ENCODE measurements at places on chromosomes 3 and 15.
A peak's percentile ranks its signal among the peaks of the same experiment; 100 is the strongest.

- DNase-seq: no peak
- no peak overlapping the region for H3K27ac ChIP-seq
- H3K27me3 ChIP-seq: no peaks in the 10 kb centered on the region
Observed at GRCh38 chr3:99114565-99115291, 213.2 kb upstream of the DCBLD2 start.

GRCh38 chr15:60531801-60532200, 52.9 kb upstream of the ICE2 start:
- no peaks in the 10 kb centered on the region for H3K27me3 ChIP-seq
- DNase-seq: no peak
- H3K27ac ChIP-seq: peak overlapping the region; percentile 98
- peaks cover 62% of the 10 kb centered on the region for H3K4me1 ChIP-seq
- peak overlapping the region; percentile 3 for H3K4me3 ChIP-seq

- H3K27me3 ChIP-seq: peaks cover 57% of the 10 kb centered on the region
- H3K4me1 ChIP-seq: peaks cover 25% of the 10 kb centered on the region
- DNase-seq: no peak
- peak overlapping the region; percentile 68 for H3K4me3 ChIP-seq
- H3K27ac ChIP-seq: no peak overlapping the region
Observed at GRCh38 chr3:128490650-128490914, 2.4 kb downstream of the GATA2 start.

DNA sequence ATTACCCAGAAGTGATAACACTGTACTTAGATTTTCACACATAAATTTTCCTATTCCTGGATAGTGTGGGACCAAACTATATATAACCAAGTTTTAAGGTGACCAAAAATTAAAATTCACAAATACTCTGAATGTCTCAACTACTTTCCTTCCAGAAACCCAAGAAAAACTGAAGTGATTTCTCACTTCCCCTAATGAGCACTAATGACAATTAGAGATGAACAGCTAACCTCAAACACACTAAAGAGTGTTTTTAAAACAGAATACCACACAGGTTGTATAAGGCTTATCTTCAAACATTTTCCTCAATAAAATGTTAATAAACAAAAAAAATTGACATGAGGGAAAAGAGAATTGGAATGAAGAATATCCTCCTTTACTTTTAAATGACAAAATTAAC, 188.2 kb downstream of the ZBTB20 start:
- H3K27ac ChIP-seq: no peak overlapping the region
- H3K4me3 ChIP-seq: no peak overlapping the region
- DNase-seq: no peak
- H3K27me3 ChIP-seq: no peaks in the 10 kb centered on the region
- no peaks in the 10 kb centered on the region for H3K4me1 ChIP-seq

- no peak overlapping the region for H3K27ac ChIP-seq
- no peak overlapping the region for H3K4me3 ChIP-seq
- H3K27me3 ChIP-seq: peaks cover 29% of the 10 kb centered on the region
- peaks cover 15% of the 10 kb centered on the region for H3K4me1 ChIP-seq
Observed at GRCh38 chr3:64026346-64026745, 3.1 kb upstream of the PSMD6 start.

DNA sequence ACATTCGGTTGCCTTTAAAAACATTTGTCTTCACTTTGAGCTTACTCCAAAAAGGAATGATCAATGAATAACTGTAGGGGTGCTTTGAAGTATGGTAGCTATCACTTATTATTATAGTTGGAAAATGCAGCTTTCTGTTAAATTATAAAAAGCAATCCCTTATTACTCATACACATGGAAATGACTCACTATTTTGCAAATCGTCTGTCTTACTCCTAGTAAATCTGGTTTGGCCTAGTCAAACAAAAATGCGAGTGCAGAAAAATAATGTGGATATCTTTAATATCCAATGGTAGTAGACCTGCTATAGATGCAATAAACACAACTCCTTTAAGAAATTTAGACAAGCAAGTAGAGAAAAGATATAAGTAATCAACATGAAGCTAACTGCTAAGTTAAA, 112.5 kb downstream of the ZIC1 start:
- no peaks in the 10 kb centered on the region for H3K27me3 ChIP-seq
- no peak overlapping the region for H3K4me3 ChIP-seq
- DNase-seq: no peak
- no peak overlapping the region for H3K27ac ChIP-seq
- H3K36me3 ChIP-seq: no peaks in the 10 kb centered on the region

DNA sequence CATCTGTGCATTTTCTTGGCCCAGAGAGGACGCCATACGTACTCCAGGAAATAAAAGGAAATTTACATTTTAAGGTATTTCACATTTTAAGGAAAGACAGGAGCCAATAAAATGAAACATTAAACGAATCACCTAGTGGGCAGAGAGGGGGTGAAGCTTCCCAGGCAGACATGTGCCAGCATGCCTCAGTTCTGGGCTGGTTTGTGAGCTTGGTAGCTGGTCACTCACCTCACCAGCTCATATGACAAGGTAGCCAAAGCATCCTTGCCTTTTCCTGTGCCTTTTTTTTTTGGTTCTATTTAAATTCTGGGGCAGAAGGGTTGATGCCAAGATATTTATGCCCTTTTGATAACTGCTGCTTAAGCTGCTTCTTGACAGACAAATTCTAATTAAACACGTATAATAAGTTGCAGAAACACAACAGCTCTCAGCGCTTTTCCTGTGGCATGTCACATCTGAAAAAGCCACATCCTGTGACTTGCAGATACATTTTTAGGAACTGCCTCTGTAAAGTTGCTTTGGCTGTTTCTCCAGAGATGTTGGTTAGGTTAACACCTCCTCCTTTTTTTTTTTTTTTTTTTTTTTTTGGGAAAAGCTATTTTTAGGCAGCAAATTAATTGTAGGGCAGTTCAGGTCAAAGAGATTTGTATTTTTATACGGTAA, 218.6 kb downstream of the PDCD6IP start:
- H3K4me3 ChIP-seq: peak overlapping the region; percentile 56
- peaks cover 2% of the 10 kb centered on the region for H3K36me3 ChIP-seq
- H3K27me3 ChIP-seq: peaks cover 14% of the 10 kb centered on the region

GRCh38 chr3:54837964-54838363, 89.9 kb downstream of the LRTM1 start:
- H3K4me1 ChIP-seq: no peaks in the 10 kb centered on the region
- no peak overlapping the region for H3K27ac ChIP-seq
- no peaks in the 10 kb centered on the region for H3K27me3 ChIP-seq
- no peaks in the 10 kb centered on the region for H3K36me3 ChIP-seq

DNA sequence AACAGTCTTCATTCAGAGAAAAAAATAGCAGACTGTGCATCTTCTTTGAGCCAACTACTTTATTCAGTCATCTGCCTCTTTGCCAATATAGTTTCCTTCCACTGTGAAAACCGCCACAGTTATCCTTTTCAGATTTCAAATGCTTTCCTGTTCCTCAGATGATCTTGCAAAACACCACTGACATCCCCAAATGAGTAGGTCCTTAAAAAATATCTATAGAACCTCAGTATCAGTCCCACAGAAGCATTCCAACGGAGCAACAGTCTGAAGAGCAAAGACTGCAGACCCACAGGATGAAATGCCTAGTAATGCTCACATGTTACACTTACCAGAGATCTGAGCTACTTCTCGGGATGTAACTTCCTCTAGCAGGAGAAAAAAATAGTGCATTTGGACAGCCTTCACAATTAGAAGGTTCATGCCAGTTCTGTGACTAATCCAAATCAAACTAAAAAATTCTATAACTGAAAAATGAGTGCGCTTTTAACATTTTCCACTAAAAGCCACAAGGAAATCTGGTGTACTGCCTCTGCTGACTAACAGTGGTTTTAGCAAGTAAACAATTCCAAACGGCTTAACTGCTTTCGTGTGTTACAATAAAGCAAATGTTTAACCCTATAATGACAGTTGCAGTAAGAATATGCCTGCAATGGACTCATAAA, at the start of gene ANKRD28:
Gene ANKRD28, minus strand, starts transcription at position 338 of the 662 bp plus-strand sequence. CDS start 1,458 bp downstream, outside the sequence.
- H3K4me3 ChIP-seq: peak within 1 kb of the TSS; percentile 94
- H3K4me1 ChIP-seq: peaks cover 44% of the 10 kb centered on the region
- no peak for DNase-seq
- H3K27ac ChIP-seq: peak within 1 kb of the TSS; percentile 98

DNA sequence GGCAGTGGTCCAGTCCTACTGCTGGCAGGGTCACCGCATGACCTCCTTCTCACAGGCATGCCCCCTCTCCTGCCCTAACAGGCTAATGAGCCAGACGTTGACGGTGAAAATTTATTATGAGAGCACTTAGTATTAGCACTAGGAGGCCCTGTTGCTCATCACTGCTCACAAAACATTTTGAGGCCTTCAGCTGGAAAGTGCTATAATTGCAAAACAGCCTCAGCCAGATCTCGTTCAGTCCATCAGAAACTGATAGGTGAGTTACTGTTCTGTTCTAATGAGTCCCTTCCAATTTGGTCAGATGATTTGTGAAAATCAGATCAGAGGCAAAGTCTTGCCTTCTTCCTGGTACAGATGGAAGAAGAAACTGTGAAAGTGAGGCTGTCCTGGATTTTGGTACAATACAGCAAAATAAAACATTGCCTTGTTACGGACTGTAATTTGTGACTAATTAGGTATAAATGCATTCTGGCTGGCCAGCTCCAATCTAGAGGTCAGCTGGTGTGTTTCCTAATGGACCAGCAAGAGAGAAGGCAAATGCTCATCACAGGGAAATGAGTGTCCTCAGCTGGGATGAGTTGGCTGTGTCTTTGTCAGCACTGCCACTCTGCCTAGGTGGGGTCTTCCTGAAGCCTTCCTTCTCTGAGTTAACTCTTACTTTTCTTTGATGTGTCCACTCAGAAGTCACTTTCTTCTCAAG, 316.8 kb downstream of the CHST2 start:
- H3K4me1 ChIP-seq: peaks cover 7% of the 10 kb centered on the region
- H3K36me3 ChIP-seq: peaks cover 4% of the 10 kb centered on the region
- no peak overlapping the region for H3K4me3 ChIP-seq
- H3K27me3 ChIP-seq: no peaks in the 10 kb centered on the region
- no peak overlapping the region for H3K27ac ChIP-seq
- no peak for DNase-seq

GRCh38 chr15:86553108-86553507, 473.4 kb downstream of the AGBL1 start:
- no peaks in the 10 kb centered on the region for H3K4me1 ChIP-seq
- H3K27me3 ChIP-seq: no peaks in the 10 kb centered on the region
- H3K4me3 ChIP-seq: no peak overlapping the region

- no peak for DNase-seq
- H3K36me3 ChIP-seq: peaks cover 9% of the 10 kb centered on the region
- H3K4me3 ChIP-seq: no peak overlapping the region
- H3K4me1 ChIP-seq: no peaks in the 10 kb centered on the region
Observed at GRCh38 chr3:123657568-123657967, 72.7 kb upstream of the HACD2 start.

GRCh38 chr15:89087830-89088604, at the start of gene ABHD2:
Gene ABHD2, plus strand, starts transcription at chr15:89088456. Its CDS starts 27,872 bp downstream, at chr15:89116328.
- no peaks in the 10 kb centered on the region for H3K27me3 ChIP-seq
- peaks cover 35% of the 10 kb centered on the region for H3K4me1 ChIP-seq
- H3K4me3 ChIP-seq: no peak within 1 kb of the TSS
- H3K27ac ChIP-seq: no peak within 1 kb of the TSS
- H3K36me3 ChIP-seq: no peaks in the 10 kb centered on the region

DNA sequence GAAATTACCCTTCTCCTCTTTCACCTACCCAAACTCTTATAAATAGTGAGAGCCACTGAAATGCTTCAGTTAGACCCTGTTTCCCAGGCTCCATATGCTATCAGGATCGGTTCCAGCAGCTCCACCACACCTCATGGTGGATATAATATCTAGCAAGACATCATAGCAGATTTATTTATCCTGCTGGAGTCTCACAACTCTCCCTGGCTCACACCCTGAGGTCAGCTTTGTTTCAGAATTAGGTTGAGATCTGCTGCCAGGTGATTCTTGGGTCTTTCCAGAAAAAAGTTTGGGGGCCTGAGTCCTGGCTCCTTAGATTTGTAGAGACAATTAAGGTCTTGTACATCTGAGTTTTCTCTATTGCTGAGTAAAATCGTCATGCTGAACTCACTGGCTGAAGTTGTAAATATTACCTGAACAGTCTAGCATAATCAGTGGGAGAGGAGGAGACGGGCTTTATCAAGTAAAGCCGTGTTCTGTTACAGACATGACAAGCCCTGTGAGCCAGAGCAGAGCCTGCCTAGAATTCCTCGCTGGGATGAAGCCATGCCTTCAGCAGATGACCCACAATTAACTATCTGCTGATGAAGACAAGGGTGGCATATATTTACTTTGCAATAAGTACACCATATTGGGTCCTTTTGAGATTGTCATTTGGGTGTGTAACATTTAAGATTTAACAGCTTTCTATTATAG, 131.6 kb downstream of the STAC start:
- no peak overlapping the region for H3K27ac ChIP-seq
- no peak overlapping the region for H3K4me3 ChIP-seq
- no peaks in the 10 kb centered on the region for H3K27me3 ChIP-seq
- no peaks in the 10 kb centered on the region for H3K4me1 ChIP-seq
- no peaks in the 10 kb centered on the region for H3K36me3 ChIP-seq

GRCh38 chr15:40333922-40334492, 6.7 kb downstream of the CCDC9B start:
- no peaks in the 10 kb centered on the region for H3K27me3 ChIP-seq
- peaks cover 14% of the 10 kb centered on the region for H3K4me1 ChIP-seq
- H3K4me3 ChIP-seq: peak overlapping the region; percentile 77
- no peak for DNase-seq
- no peaks in the 10 kb centered on the region for H3K36me3 ChIP-seq

DNA sequence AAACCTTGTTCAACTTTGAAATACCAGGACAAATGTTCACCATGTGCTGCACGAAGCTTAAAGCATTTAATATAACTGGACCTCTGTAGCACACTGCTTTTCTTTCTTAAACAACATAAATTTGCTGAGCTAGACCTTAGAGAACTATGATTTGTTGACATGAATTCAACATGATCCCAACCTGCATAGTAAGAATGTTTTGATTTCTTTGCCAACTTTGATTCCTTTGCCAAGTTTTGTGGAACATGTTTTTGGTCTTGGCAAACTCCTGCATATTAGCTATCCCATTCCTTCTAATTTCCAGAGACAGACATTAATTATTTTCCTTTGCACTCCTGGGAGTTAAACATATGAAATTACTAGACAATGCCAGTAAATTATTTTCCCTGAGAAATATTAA, 197.2 kb upstream of the RBMS3 start:
- no peaks in the 10 kb centered on the region for H3K36me3 ChIP-seq
- H3K4me1 ChIP-seq: no peaks in the 10 kb centered on the region
- H3K27me3 ChIP-seq: no peaks in the 10 kb centered on the region
